CD4-positive, alpha-beta T cell treated with Interleukin-21 for 1 hour (primary cell): ENCODE measurements at places on chromosomes 16 and 17.

- DNase-seq = no peak
Observed at GRCh38 chr17:82281076-82281475, 7.6 kb upstream of the CSNK1D start.

DNA sequence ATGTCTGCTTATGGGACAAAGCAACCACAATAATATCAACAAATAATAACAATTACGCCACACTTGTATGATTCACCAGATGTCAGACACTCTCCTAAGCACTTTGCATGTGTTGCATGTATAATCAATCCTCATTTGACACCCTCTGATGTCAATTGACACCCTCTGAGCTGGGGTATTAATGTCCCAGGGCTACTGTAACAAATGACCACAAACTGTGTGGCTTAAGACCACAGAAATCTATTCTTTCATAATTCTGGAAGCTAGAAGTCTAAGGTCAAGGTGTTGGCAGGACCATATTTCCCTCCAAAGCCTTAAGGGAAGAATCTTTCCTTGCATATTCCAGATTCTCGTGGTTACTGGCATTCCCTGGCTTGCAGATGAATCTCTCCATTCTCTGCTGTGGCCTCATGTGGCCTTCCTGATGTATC is 112.7 kb downstream of the NPIPB5 start:
- DNase-seq = no peak

GRCh38 chr16:55809851-55810250 is 23.0 kb downstream of the CES1 start:
- no peak for DNase-seq

- DNase-seq = no peak
Observed at GRCh38 chr17:32631341-32632096, 144.7 kb downstream of the CDK5R1 start.

GRCh38 chr17:6491071-6491700 is 46.9 kb downstream of the PIMREG start:
- DNase-seq = no peak

- no peak for DNase-seq
Observed at GRCh38 chr17:9456330-9456729, 119.3 kb downstream of the STX8 start.

- DNase-seq = no peak
Observed at GRCh38 chr16:24535827-24536226, 3.5 kb upstream of the RBBP6 start.

DNA sequence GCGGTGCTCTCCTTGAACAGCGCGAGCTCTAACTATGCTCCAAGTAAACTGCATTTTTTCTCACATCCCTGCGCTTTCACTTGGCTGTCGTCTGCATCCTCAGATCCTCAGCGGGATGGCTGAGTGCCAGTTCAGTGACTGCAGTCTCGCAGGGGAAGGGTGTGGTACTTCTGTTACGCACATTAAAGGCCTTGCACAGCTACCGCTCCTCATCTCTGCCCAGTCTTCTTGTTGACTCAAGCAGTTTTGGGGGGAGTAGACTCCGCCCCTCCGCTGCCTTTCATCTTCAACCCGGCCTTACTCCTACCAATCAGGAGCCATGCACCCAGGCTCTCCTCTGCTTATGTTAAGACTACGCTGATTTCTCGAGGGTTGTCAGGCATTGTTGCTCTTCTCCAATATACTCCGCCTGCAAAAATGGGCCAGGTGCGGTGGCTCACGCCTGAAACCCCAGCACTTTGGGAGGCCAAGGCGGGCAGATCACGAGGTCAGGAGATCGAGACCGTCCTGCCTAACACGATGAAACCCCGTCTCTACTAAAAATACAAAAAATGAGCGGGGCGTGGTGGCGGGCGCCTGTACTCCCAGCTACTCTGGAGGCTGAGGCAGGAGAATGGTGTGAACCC is 10.0 kb downstream of the ATP5PD start:
- peak; percentile 95 for DNase-seq

- DNase-seq = no peak
Observed at GRCh38 chr16:25823891-25824290, 132.1 kb downstream of the HS3ST4 start.

DNA sequence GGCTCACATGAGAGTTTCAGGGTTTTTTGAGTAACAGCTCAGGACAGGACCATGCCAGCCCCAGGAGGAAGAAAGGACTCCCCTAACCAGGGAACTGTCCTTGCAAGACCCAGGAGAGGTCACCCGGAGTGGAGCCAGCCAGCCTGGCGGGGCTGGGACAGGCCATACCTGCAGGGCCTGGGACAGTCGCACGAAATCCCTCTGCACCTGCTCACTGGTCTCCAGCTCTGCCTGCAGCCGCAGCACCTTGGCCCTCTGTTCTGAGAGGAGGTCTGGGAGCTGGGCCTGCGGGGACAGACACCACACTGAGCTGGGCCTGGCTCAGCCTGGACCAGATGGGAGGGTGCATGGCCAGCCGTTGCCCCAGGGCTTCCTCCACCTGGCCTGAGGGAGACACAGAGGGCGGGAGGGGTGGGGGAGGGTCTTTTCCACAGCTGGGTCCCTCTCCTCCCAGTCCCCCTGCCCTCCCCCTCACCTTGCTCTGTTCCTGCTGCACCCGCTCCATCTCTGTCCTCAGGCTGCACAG is 19.7 kb downstream of the RABEP2 start:
- DNase-seq = no peak

DNA sequence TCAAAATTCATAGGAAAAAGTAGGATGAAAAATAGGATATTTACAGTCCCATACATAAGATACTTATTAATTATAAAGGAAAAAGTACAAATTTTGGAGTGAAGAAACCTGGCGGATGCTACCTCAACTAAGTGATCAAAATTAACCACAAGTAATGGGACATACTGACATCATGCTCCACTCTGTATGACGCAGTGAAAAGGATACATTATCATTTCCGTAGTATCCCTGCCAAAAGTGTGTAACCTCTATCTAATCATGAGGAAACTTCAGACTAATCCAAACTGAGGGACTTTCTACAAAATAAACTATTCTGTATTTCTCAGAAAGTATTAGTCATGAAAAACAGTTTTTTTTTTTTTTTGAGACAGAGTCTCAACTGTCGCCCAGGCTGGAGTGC is 60.5 kb downstream of the TRIM37 start:
- no peak for DNase-seq

DNA sequence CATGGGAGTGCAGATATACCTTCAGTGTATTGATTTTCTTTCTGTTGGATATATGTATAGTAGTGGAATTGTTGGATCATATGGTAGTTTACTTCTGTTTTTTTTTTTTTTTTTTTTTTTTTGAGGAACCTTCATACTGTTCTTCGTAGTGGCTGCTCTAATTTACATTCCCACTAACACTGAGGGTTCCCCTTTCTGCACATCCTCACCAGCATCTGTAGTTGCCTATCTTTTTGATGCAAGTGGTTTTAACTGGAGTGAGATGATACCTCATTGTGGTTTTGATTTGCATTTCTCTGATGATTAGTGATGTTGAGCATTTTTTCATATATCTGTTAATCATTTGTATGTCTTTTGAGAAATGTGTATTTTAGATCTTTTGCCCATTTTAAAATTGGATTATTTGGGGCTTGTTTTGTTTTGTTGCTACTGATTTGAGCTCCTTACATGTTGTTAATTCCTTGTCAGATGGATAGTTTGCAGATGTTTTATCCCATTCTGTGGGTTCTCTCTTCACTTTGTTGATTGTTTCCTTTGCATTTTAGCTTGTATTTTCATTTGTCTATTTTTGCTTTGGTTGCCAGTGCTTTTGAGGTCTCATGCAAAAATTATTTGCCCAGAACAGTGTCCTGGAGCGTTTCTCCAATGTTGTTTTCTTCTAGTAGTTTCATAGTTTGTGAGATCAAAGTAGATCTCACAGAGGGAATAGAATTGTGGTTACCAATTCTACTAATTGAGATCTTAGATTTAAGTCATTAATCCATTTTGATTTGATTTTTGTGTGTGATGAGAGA is 25.0 kb upstream of the BCAS3 start:
- no peak for DNase-seq

- no peak for DNase-seq
Observed at GRCh38 chr17:64357191-64357981, 33.3 kb downstream of the PECAM1 start.

DNA sequence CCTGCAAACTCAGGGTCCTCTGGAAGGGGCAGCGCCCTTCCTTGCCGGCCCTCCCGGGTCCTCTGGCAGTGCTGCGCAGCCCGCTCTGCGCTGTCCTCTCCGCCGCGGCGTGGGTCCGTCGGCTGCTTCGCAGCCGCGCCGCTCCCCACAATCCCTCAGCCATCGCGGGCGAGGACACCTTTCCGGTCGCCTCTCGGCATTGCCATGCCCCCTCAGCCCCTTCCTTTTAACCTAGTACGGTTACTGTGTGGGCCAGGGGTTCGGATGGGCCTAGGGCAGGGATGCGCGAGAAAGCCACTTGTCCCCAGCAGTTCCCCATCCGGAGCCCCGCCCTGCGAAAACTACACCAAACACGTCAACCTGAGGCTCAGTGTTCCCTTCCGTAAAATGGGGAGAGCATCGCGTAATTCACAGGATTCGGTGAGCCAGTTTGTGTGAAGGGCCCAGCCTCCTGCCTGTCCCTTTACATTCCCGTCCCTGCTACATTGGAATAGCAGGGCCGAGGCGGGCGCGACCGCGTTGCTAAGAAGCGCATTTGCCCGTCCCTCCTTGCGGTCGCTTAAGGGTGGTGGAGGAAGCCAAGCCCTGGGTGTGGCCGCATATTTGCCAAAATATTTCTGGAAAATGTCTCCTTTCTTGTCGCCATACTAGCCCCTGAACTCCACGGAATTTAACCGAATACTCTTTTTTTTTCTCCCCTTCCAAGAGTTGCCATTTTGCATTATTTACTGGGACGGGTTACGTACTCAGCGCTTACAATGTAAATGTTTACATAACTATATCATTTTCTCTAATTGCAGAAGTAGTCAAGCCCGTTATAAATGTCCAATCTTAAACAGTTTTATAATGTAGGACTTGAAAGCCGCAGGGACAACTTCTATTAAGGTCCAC is 13.2 kb downstream of the COPZ2 start:
- peak; percentile 55 for DNase-seq

GRCh38 chr17:48026502-48027321 is 10.9 kb downstream of the COPZ2 start:
- DNase-seq = peak; percentile 74

DNA sequence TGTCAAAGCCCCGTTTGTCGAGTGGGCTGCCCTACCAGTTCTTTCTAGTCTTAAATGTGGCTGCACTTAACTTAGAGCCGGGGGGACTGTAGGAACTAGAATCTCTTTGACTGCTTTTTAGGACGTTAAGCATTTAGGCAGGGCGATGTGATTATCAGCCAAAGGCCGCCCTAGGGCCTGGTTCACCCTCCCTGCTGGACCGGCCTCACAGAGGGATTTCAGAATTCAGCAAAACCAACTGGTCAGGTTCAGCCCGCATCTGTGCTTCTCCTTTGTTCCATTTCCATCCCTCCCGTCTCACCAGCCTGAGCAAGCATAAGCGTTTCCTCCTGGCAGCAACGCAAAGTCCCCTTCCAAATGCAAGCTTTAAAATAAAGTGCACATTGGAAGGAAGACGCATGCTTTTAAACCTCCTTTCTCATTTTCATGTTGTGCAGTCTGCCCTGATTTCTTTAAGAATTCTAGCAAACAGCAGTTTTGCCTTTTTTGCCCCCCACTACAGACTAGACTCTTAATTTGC is 16.5 kb upstream of the NAT9 start:
- DNase-seq = no peak
